ENCODE measurements at places on chromosomes 4 and X. TPM values are rescaled to one million over a fixed set of nuclear protein-coding genes. Genes with fewer than 3 reads are reported as not detected.

DNA sequence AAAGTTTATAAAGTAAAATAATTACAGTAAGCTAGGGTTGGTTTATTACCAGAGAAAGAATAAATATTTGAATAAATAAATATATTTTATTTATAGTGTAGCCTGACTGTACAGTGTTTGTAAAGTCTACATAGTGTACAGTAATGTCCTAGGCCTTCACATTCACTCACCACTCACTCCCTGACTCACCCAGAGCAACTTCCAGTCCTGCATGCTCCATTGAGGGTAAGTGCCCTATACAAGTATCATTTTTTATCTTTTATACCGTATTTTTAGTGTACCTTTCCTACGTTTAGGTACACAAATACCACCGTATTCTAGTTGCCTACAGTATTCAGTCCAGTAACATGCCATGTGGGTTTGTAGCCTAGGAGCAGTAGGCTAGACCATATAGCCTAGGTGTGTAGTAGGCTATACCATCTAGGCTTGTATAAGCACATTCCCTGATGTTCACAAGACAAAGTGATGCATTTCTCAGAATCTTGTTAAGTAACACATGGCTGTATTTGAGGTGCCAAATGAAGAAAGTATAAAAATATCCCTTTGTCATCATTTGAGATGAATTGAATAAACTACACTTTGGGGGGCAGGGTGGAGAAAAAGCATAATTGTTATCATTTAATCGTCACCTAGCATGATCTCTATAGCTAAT is 14.7 kb upstream of the KLHL8 start:
- peak overlapping the region; percentile 52 for H3K4me3 ChIP-seq
- DNase-seq, result no peak
- H3K4me1 ChIP-seq, result no peaks in the 10 kb centered on the region
- H3K27me3 ChIP-seq, result no peaks in the 10 kb centered on the region
- no peak overlapping the region for H3K27ac ChIP-seq
- no peaks in the 10 kb centered on the region for H3K36me3 ChIP-seq

GLRA2 gene
- total RNA-seq, result not detected

ARHGAP6 gene
- 0.13 TPM for total RNA-seq

GRCh38 chrX:136525738-136526606 is 6.0 kb upstream of the VGLL1 start:
- no peak overlapping the region for H3K4me3 ChIP-seq
- peaks cover 10% of the 10 kb centered on the region for H3K4me1 ChIP-seq
- 0 out of 2 replicates have a peak overlapping the region, but pooled peaks have one; percentile 23 for H3K27ac ChIP-seq
- no peaks in the 10 kb centered on the region for H3K27me3 ChIP-seq
- H3K36me3 ChIP-seq, result no peaks in the 10 kb centered on the region
